ENCODE measurements at places on chromosomes 1 and 21.

DNA sequence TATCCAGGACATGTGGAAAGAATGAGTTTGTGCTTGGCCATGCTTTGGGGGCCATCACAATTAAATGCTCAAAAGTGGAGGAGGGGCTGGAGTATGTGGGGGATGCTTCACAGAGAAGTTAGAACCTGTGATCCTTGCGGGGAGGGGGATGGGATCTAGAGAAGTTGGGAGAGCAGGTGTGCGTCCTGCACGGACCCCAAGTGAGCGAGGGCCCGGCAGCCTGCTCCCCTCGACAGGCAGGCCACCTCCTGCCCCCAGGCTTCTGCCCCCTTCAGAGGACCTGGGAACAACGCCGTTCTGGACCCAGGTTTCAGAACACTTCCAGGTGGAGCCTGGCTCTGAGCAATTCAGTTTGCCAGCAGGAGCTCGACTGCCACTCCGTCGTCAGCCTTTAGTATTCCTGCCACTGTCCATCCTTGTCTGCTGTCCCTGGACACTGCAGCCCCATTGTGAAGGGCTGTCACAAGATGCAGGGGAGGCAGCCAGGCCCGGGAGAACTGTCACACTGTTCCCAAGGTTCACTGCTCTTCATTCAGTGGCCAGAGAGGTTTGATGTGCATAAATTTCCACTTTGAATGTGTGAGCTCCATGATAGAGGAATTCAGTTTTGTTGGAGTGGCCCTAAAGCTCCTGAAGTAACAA, 112.2 kb downstream of the DHRS3 start:
- DNase-seq, result no peak

GRCh38 chr1:94544706-94545490, 3.3 kb upstream of the F3 start:
- DNase-seq, result no peak

- DNase-seq, result no peak
These were observed 126.9 kb downstream of the TGFBR3 start for GRCh38 chr1:91759076-91759475.

- DNase-seq, result no peak
These were observed 67.1 kb downstream of the ADARB1 start for GRCh38 chr21:45141507-45141906.

DNA sequence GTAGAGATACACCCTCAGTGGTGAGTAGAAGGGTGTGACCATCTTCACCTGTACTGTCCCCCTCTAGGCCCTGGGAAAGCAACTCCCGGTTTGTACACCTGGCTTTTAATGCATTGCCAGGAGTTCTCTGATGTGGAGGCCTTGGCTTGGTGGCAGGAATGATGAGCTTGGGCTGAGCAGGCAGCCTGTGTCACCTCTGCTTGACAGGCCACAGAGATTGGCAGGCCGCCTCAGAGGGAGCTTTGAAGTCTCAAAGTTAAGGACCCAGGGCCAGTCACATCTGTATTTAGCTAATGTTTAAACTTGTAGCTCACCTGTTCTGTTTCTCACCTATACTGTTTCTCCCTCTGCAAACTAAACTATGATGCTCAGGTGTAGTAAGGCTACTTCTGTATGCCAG, 28.5 kb downstream of the HUNK start:
- no peak for DNase-seq

GRCh38 chr1:15417059-15417934, 7.6 kb downstream of the EFHD2 start:
- peak; percentile 61 for DNase-seq

DNA sequence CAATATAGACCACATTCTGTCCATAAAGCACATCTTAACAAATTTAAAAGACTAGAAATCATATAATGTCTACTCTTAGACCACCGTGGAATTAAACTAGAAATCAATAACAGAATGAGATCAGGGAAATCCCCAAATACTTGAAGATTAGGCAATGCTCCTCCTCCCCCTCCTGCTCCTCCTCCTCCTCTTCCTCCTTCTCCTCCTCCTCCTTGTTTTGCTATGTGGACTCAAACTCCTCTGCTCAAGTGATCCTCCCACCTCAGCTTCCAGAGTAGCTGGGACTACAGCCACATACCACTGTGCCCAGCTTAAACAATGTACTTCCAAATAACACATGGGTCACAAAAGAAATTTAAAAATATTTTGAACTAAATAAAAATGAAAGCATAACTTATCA, 134.2 kb downstream of the GRIK3 start:
- no peak for DNase-seq

GRCh38 chr1:35845766-35846165, 37.2 kb upstream of the AGO1 start:
- DNase-seq, result no peak

- peak; percentile 60 for DNase-seq
These were observed 118.3 kb downstream of the OLFML2B start for GRCh38 chr1:161905269-161905884.

GRCh38 chr21:44557491-44558328, 885 bp downstream of the KRTAP10-3 start:
- DNase-seq, result no peak

DNA sequence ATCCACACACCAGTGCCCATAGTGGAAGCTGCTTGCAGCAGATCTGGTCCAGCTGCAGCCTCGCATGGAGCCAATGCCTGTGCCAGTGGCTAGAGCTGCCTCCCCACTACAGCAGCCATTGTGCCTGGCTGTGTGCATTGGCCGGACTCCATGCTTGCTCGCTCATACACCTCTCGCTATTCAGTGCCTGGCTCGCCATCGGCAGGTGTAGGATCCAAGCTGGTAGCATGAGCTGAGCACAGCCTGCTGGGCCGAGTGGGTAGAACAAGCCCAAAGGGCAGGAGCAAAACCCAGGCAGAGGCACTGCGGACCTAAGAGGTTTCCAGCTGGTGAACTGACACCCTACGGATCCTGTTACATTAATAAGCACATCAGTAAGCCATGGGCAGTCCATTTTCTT, 1184.1 kb downstream of the AMY1C start:
- DNase-seq, result no peak

DNA sequence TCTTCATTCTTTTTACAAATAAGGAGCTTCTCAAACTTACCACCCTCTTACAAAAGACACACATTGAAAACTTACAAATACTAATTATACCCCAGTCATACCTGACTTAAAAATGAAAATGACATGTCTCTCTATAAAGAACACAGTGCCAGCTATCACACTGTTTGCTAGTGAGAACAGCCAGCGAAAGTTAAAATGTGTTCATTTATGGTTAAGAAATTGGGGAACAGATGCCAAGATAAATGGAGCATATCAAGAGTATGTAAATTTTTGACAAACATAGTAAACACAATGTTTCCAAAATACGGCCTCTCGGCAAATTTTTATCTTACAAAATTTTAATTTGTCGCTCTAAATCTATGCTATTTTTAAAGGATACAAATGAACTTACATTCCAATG, 1422.9 kb downstream of the KCNT2 start:
- DNase-seq, result no peak

Measured in activated naive CD4-positive, alpha-beta T cell treated with anti-CD3 and anti-CD28 coated beads for 36 hours (primary cell).